ENCODE measurements at places on chromosomes 6 and 20. TPM values are rescaled to one million over a fixed set of nuclear protein-coding genes. Genes with fewer than 3 reads are reported as not detected.

DNA sequence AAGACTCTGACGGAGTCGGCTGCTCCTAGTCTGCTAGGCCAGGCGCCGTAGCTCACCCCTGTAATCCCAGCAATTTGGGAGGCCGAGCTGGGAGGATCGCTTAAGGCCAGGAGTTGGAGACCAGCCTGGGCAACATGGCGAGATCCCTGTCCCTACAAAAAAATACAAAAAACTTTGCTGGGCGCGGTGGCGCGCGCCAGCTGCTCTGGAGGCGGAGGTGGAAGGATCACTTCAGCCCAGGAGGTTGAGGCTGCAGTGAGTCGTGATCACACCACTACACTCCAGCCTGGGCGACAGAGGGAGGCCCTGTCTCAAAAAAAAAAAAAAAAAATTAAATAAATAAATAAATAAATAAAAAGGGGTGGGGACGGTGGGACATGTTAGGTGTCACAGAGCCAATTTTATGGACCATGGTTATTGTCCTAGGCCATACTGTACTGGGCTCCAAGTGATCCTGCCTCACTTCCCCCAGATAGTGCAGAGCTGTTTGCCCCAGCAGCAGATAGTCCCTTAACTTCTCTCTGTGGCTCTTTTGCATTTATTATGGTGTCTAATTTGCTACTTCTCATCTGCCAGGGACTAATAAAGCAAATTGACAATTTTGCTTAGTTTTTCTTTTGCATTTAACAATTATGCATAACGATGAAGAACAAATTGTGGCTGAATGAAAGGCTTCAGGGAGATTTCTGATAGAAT, 5.2 kb downstream of the PI16 start:
- H3K36me3 ChIP-seq: no peaks in the 10 kb centered on the region
- H3K4me1 ChIP-seq: peaks cover 17% of the 10 kb centered on the region
- no peak for DNase-seq
- peaks cover 9% of the 10 kb centered on the region for H3K27me3 ChIP-seq
- H3K4me3 ChIP-seq: no peak overlapping the region
- H3K27ac ChIP-seq: no peak overlapping the region

- no peak overlapping the region for H3K4me3 ChIP-seq
- H3K27ac ChIP-seq: peak overlapping the region; percentile 56
- no peaks in the 10 kb centered on the region for H3K36me3 ChIP-seq
- H3K4me1 ChIP-seq: no peaks in the 10 kb centered on the region
Measured at GRCh38 chr20:20732641-20733040, 20.2 kb upstream of the RALGAPA2 start.

GRCh38 chr20:20553541-20553940, 158.9 kb downstream of the RALGAPA2 start:
- H3K36me3 ChIP-seq: no peaks in the 10 kb centered on the region
- H3K4me1 ChIP-seq: no peaks in the 10 kb centered on the region
- H3K27me3 ChIP-seq: no peaks in the 10 kb centered on the region
- H3K4me3 ChIP-seq: no peak overlapping the region
- H3K27ac ChIP-seq: no peak overlapping the region

GRCh38 chr6:51568771-51569170, 518.6 kb downstream of the PKHD1 start:
- H3K4me3 ChIP-seq: no peak overlapping the region
- H3K27me3 ChIP-seq: no peaks in the 10 kb centered on the region
- no peak overlapping the region for H3K27ac ChIP-seq

DNA sequence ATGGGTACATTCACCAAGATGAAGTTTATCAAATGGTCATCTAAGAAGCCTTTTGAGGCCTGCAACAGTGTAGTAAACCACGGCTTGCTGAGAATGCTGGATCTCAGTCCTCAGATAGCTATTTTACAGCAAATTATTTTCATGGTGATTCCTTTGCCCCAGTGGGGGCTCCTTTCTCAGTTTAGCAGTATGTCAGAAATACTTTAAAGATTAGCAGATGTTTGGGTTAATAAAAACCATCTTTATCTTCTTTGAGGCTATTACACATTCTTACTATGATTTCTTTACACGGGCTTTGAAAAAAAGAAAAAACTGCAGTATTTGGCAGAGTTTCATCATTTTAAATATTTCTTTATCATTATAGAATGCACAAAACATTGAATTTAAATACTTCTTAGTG, 10.7 kb downstream of the MYLIP start:
- H3K27me3 ChIP-seq: no peaks in the 10 kb centered on the region
- H3K4me3 ChIP-seq: no peak overlapping the region
- peaks cover 31% of the 10 kb centered on the region for H3K36me3 ChIP-seq
- no peak for DNase-seq
- no peak overlapping the region for H3K27ac ChIP-seq
- peaks cover 24% of the 10 kb centered on the region for H3K4me1 ChIP-seq

GRCh38 chr6:81049425-81050042, 702.9 kb downstream of the TENT5A start:
- H3K4me1 ChIP-seq: no peaks in the 10 kb centered on the region
- H3K27ac ChIP-seq: no peak overlapping the region
- H3K4me3 ChIP-seq: no peak overlapping the region
- H3K27me3 ChIP-seq: no peaks in the 10 kb centered on the region

DNA sequence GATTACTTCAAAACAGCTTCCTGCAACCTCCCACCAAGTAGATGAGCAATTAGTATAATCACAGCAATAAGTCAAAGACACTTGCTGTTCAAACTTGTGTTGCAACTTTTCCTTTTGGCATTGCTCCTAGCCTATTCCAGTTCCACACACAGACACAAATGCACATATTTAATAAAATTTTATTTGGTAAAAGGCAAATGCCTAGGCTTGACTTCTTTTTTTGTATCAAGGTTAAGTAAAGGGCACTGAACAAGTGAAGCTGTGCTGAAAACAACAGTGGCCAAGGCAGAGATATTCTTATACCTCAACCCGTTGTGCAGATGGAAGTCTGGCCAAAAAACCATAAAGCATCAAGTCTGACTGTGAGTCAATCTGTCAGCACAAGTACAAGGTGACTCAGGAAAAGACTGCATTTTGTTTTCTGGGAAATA, 708.4 kb upstream of the CITED2 start:
- H3K27me3 ChIP-seq: no peaks in the 10 kb centered on the region
- no peaks in the 10 kb centered on the region for H3K36me3 ChIP-seq
- no peak overlapping the region for H3K4me3 ChIP-seq
- no peak for DNase-seq
- no peak overlapping the region for H3K27ac ChIP-seq
- no peaks in the 10 kb centered on the region for H3K4me1 ChIP-seq

GRCh38 chr6:10101551-10102252, 313.2 kb downstream of the TFAP2A start:
- H3K27ac ChIP-seq: no peak overlapping the region
- peaks cover 7% of the 10 kb centered on the region for H3K4me1 ChIP-seq
- no peaks in the 10 kb centered on the region for H3K36me3 ChIP-seq
- DNase-seq: no peak
- H3K4me3 ChIP-seq: no peak overlapping the region
- H3K27me3 ChIP-seq: no peaks in the 10 kb centered on the region

The HTR1E gene
- not detected for total RNA-seq

The ENPP4 gene
- total RNA-seq: 35.4 TPM

The KHDRBS2 gene
- 0.71 TPM for total RNA-seq

The VSX1 gene
- not detected for total RNA-seq

Measured in muscle of leg (tissue), 16 donors.